ENCODE measurements at places on chromosomes 7 and 10.
A peak's percentile ranks its signal among the peaks of the same experiment; 100 is the strongest.

DNA sequence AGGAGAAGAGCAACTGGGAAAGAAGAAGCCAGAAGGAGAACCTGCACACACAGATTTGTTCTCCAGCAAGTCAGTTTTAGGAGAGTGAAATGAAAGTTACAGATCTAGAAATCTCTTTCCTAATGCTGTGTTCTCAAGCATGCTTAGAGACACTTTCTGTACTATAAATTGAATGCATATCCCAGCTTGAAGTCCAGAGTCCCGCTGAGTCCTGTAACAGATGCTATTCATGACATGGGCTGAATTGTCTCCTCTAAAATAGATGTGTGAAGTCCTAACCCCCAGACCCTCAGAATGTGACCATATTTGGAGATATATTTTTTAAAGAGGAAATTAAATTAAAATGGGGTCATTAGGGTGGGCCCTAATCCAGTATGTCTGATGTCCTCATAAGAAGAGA is 46.9 kb upstream of the GJD4 start:
- no peak for DNase-seq

DNA sequence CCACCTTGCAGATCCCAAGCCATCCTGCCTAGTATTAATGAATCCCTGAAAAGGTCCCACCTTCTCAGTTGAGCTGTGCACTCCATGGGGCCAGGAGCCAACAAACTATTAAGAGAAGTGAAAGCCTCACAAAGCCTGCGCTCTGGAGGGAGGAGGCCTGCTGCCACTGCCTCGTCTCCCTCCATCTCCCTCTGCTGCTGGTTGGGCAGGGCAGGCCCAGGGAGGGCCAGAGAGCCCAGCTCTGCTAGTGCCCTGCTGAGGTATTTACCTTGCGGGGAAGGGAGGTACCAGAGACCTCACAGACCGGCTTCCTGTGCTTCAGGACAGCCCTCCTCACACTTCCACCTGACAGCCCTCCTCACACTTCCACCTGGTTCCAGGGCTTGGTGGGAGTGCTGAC is 171.5 kb downstream of the SH3PXD2A start:
- DNase-seq: no peak

DNA sequence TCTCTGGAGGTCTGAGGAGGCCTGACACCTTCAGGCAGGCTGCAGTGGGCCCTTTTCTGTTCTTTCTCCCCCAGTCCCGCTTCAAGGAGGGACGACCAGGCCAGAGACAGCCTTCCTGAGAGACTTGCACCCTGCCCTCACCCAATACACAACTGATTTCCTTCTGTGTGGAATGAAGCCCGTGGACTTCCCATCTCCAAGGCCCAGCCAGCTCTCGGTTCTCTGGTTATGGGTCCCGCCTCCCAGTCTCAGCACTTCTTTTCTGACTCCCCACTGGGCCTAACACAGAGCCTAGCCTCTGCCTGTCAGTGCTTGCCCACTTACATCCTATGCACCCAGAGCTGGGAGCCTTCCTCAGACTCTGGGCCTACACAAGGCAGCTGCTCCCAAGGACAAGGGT is 24.1 kb upstream of the ADCYAP1R1 start:
- DNase-seq: no peak

DNA sequence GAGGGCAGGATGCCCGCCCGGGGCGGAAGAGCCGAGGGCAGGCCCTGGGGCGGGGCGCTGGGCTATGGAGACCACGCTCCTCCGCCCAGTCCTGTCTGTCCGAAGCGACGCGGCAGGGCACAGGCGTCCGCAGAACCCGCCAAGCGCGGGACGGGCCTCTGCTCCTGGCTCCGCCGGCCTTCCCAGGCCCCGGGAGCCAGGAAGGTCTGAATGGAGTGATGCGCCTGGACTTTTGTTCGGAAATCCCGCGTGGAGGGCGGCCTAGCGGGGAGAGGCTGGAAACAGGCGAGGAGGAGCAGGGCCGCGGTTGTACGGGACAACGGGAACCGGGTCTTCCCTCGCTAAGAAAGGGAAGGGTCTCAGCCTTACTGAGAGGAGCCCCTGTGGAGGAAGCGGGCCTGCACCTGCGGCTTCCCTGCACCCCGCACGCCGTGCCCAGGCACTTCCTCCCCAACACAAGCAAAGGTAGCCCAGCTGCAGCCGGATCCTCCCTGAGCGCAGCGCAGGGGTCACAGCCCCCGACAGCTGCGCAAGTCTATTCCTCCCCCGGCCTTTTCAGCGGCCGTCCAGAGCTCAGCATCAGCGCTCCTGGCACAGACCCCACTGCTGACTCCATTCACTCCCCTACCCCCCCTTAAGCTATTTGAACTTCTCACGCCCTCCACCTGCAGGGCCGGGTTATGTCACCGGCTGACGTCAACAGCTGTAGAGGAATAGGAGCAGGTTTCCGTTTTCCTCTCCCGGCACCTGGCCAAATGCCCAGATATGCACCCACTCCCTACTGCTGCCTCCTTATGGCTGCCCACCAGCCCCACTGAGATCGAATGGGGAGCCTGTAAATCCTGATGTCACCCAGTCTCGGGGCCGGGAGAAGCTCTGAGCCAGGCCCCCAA is 143.2 kb upstream of the RET start:
- DNase-seq: no peak

DNA sequence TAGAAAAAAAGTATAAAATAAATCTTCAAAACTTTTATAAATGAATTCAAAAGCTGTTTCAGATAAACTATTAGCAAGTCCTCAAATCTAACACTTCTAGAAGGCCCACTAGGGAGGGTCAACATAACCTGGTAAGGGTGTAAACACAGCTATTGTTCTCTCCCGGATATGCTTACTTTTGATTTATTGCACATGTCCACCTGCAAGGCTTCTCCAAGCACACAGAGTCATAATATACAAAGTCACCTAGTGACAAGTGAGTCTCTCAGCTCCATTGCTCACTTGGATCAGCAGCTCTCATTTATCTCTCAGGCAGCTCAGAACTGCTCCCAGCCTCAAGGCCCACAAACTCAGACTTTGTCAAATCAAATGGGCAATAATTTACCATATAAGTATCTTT is 44.0 kb upstream of the COL1A2 start:
- DNase-seq: no peak

DNA sequence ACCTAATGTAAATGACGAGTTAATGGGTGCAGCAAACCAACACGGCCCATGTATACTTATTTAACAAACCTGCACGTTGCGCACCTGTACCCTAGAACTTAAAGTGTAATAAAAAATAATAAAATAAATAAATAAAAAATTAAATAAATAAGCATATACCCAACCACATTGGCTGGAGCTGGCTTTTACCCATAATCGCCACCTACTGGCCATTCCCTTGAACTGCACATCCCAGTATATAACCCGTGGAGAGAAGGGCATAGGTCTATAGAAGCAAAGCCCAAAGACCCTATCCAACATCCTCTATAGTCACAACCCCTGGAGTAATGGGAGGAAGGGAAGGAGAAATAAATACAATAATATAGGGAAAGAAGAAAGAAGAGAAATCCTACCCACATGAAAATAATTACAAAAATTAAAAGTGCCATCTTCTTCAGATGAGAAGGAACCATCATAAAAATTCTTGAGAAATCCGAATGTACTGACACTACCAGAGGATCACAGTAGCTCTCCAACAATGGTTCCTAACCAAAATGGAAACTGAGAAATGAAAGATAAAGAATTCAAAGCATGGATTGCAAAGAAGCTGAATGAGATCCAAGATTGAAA is 65.6 kb downstream of the TWIST1 start:
- DNase-seq: peak; percentile 45

GRCh38 chr7:22445140-22445743 is 54.7 kb downstream of the STEAP1B start:
- no peak for DNase-seq

- no peak for DNase-seq
Measured at GRCh38 chr7:46034056-46034768, 113.1 kb upstream of the IGFBP3 start.

- DNase-seq: no peak
Measured at GRCh38 chr7:55066524-55066923, 47.7 kb downstream of the EGFR start.

DNA sequence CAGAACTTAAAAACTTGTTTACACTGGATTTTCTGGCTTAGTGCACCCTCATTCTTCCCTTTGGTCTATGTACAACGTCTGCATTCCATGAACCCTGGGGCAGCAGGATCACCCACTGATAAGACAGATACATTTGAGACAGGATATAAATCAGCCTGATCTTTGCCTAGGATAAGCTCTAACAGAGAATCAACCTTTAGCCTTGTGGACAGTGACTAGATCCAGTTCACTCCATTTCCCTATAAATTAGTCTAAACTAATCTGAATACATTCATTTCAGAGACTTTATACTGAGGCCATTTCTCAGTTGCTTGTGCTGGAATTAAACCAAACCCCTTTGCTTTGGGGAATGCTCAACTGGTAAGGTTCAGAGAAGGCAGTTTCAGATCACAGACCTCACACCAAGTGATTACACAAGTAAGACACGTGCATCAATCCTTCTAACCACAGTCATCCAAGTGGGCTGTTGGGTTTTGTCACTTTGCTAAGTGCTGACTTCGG is 639.8 kb upstream of the FZD8 start:
- no peak for DNase-seq

- no peak for DNase-seq
Measured at GRCh38 chr10:17001297-17001744, 128.3 kb downstream of the CUBN start.

- no peak for DNase-seq
Measured at GRCh38 chr7:139566075-139566474, 42.6 kb downstream of the CLEC2L start.

DNA sequence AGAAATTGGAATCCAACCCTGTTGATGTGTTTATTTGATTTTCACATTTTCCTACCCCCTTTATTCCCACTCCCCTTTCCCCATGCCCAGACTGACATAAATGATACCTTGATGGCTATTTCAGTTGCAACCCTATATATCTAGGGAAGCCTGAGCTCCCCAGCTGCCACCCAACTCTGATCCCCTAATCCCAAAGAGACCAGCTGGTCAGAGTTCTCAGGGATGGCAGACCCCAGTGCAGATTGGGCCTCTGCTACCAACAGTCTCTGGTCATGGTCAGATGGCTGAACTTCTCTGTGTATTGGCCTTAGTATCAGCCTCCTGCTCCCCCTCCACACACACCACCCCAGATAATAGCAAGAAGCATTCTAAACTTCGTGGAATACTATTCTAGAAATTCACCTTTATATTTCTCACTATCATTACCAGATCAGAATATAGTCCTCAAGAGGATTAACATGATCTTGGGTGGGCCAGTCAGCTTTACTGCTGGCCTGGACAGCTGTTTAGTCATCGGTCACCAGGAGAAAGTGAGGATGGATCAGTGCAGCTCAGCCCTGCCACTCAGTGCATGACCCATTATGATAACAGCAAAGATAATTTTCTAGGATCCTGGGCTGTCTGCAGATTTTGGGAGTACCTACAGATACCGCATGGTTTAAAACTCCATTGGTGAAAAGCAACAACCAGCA is 24.5 kb upstream of the BTRC start:
- DNase-seq: no peak

DNA sequence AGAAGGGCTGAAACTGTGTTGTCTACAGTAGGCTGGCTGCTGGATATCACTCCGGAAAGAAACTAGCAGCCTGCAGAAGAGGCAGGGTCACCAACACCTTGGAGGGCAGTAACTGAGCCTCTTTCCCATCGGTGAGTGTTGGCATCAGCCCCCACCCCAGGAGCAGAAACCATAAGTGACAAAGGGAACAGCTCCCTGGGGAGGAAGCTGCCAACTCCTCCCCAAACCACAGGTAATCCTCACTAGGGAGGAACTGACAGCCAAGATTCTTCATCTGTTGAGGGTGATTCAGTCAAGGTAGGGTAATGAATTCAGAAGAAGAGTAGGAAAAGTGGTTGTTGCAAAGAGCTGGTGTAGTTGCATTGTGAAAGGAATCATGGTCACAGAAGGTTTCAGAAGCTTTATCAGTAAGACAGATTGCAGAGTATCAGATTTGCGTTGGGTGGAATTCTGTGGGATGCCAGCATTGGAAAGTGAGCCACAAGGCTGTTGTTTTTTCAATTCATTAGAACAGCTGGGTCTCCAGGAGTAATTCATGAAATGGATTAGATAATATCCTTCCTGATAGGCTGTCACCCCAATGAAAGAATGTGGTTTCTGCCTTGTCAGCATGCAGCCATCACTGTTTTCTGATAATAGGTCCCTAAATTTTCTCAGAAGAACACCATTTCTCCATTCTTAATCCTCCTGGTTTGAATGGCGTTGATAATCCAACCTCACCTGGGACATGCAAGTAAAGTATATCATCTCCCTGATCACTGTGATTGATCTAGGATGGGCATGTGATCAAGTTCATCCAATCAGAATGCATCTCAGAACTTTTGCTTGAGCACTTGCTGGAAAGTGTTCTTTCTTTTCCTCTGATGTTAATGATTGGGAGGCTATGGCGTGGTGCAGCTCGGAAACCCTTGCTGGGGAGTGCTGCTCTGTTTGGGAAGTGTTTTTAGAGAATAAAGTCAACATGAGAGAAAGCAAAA is 75.0 kb upstream of the CTBP2 start:
- no peak for DNase-seq

DNA sequence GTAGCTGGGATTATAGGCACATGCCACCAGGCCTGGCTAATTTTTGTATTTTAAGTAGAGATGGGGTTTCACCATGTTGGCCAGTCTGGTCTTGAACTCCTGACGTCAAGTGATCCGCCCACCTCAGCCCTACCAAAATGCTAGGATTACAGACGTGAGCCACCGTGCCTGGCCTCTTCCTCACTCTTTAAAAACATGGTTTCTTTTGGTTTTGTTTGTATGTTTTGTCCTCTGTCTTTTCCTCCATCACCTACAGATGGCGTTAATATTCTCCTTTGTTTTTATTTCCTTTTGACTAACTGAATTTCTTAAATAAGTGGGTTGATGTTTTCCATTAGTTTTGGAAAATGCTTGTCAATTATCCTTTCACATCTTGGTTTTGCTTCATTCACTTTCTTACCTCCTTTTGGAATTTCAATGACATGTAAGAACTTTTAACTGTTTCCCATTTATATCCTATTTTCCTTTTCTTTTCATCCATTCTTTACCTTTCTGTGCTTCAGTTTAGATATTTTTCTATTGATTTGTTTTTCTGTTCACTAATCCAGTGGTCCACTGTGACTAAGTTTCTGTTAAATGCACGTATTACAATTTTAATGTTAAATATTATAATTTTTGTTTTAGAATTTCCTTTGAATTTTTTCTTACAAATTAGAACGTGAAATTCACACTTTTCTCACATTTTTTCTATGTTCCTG is 104.1 kb downstream of the ZNF467 start:
- DNase-seq: peak; percentile 12

GRCh38 chr10:33025910-33026309 is 67.9 kb upstream of the ITGB1 start:
- DNase-seq: no peak

GRCh38 chr10:85224366-85224940 is 896.1 kb downstream of the CCSER2 start:
- DNase-seq: no peak

- DNase-seq: peak; percentile 20
Measured at GRCh38 chr7:55086413-55087201, 67.8 kb downstream of the EGFR start.

DNA sequence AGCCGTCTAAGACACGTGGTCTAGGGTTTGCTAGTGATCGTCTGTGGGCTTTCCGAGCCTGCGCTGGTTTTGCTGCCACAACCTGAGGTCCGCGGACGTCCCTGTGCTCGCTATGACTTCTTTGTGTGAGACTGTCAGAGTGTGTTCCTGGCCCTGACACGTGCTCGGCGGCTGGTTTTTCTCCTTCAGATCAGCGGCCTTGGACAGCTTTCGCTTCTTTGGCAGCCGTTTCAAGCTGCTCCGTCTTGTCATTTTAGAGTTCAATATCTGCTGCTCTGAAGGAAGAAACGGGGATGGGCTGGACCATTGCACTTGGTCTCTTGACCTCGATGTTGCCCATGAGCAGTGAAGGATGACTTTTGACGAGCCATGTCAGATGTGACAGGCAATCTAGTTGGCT is 147.3 kb downstream of the MGMT start:
- no peak for DNase-seq
